Tongue (tissue), 3 donors: ENCODE measurements at places on chromosomes 5 and 9. TPM values are rescaled to one million over a fixed set of nuclear protein-coding genes. Genes with fewer than 3 reads are reported as not detected.

The C5orf52 gene
- total RNA-seq, result not detected

- no peak for DNase-seq
Measured at GRCh38 chr9:20508242-20508641, 114.1 kb downstream of the MLLT3 start.

The SPATA9 gene
- total RNA-seq, result not detected

DNA sequence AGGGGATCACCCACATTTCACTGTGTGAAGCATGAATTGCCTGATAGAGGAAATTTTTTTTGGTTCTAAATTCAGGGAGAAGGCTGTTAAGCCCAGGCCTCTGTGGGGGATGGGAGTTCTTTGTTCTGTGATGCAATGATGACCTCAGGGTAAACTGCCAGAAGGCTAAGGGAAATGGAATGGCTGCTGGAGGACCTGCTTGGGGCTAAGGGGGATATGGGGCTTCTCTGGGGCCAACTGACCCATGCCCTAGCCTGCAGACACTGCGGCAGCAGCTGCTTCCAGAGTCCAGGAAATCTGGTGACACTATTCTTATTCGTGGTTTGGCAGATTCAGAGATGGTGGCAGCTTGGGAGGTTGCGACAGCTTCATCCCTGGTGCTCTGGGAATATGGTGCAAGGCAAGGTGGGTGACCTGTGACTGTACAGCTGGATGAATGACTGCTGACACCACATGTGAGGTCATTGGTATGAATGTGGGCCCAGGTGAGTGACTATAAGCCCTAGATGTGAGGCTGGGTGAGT lies 30.3 kb downstream of the VCP start:
- DNase-seq, result no peak

The PPP3R2 gene
- not detected for total RNA-seq
